ENCODE measurements at places on chromosomes 1 and 21. TPM values are rescaled to one million over a fixed set of nuclear protein-coding genes. Genes with fewer than 3 reads are reported as not detected.

GRCh38 chr1:33342041-33342723 is 21.3 kb upstream of the A3GALT2 start:
- DNase-seq, result no peak

DNA sequence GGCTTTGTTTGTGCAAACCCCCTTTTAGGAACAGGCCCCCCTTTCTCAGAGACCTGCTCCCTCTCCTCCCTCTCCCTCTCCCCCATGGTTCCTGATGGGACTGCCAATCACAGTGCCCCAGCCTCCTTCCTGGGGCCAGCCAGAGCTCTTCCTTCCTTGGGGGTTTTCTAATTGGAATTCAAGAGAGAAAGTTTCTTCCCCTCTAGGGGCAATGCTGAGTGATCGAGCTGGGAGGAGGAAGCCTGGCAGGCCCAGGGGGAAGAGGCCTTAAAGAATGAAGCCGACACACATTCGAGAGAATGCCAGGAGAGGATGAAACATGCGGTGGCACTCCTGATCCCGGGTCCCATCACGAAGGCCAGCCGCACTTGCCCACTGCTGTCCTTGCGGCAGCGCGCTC is 21.3 kb upstream of the COL16A1 start:
- no peak for DNase-seq

GRCh38 chr1:32012709-32013385 is 821 bp upstream of the KHDRBS1 start:
- no peak for DNase-seq

GRCh38 chr1:230073371-230074035 is 6.5 kb downstream of the GALNT2 start:
- DNase-seq, result no peak

DNA sequence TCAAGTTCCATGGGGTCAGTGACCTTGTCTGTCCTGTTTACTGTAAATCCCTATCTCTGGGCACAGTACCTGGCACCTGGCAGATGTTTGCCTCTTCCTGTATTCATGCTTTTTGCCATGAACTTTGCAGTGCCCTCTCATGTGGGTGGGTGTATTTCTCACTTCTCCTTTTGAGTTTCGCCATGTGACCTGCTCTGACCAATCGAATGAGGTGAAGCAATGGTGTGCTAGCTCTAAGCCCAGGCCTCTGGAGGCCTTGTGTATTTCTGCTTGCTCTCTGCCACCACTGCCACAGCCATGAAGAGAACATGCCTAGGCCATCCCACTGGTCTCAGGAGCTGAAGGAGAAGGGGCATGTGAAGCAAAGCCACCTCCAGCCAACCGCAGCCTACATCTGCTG is 185.5 kb upstream of the ZC3H12A start:
- no peak for DNase-seq

The C1QC gene
- not detected for total RNA-seq

DNA sequence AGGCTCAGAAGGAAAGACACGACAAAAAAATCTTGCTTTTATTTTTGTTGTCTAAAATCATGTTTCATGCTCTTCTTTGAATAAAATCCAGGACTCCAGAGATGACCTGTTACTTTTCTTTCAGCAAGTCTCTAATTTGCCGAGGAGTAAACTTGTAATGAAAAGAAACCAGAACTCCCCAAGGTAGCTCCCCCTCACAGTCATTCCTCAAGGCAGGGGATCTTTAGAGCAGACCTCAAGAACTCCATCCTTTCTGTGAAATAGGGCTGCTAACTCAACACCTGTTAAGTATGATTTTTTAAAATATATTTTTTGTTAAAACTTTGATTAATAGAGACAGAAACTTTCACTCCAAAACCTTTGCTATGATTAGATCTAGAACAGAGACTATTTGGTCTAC is 82.7 kb upstream of the ABCD3 start:
- no peak for DNase-seq
